Esophagus squamous epithelium (tissue), 5 donors: ENCODE measurements at places on chromosomes 11 and 22.

GRCh38 chr11:46835897-46836296 lies 10.2 kb downstream of the CKAP5 start:
- DNase-seq = no peak

GRCh38 chr11:2214527-2215229 lies 43.1 kb upstream of the TH start:
- DNase-seq = no peak

DNA sequence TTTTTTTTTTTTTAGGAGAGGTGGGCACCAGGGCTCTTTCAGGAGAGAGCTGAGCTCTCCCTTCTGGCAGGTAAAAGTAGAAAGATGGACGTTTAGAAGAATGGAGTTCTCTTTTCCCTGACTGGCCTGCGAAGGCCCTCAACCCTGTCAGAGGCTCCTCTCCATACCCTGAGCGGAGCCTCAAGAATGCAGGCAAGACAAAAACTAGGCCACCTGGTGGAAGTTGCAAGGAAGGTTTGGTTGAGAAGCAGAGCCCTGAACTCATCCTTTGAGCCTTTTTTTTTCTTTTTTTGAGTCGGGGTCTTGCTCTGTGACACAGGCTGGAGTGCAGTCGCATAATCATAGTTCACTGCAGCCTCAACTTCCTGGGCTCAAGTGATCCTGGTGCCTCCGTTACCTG lies 1.4 kb downstream of the OTOG start:
- no peak for DNase-seq

DNA sequence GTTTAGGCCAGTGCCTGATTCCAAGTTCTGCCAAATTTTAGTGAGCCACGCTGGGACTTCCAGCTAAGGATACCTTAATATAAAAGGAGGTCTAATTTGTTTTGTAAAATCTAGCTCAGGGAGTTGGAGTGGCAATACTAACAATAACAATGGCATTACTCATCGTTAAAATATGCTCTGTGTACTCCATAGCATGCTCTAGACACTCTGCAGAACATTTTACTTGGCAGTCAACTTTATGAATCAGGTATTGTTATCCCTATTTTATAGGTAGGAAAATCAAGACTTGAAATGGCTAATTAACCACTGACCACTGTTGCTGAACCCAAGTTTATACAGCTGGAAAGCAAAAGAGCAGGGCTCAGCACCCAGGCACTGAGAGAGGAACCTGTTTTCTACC lies 485.0 kb upstream of the KIRREL3 start:
- no peak for DNase-seq
